ENCODE measurements at places on chromosomes 3 and 15.

- DNase-seq, result no peak
Measured at GRCh38 chr3:117101697-117102096, 392.1 kb downstream of the TUSC7 start.

GRCh38 chr15:30962079-30962478, 29.3 kb downstream of the MTMR10 start:
- peak; percentile 65 for DNase-seq

- DNase-seq, result no peak
Measured at GRCh38 chr15:85316244-85316934, 64.0 kb upstream of the AKAP13 start.

- DNase-seq, result peak; percentile 9
Measured at GRCh38 chr3:197368330-197368729, 69.9 kb upstream of the DLG1 start.

DNA sequence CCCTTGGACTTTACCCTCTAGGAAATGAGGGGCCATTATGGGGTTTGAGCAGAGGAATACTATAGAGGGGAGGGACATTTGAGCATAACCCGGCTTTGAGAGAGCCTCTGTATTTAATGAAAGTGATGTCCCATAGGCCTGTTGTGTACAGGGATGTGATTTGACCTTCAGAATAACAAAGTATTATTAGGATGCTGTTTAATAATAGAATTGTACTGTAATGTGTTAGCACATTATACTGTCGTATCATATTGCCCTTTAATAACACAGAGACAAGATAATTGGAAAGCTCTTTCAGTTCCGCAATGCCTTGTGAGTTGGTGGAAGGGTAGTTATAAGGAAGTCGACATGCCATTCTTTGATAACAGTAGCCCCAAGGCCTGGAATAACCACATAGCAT, 328.3 kb downstream of the RYR3 start:
- no peak for DNase-seq

DNA sequence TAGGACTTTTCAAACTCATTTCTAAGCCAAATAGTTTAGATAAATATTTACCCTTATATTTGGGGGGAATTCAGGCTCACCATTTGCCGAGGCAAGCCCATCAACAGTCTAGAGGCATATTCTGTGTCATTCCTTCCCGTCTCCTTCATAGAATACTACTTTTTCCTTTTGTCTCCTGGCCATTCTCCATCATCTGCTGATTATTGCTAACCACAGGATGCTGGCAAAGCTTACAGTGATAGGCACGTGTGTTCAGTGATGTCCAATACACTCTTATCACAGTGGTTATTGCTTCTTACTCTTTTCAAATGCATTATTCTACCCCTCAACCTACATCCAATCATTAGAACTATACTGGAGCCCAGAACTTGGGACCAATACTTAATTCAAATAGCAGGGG, 130.6 kb upstream of the ZBED2 start:
- DNase-seq, result no peak

- no peak for DNase-seq
Measured at GRCh38 chr3:56874269-56874668, 72.5 kb upstream of the ARHGEF3 start.

- DNase-seq, result no peak
Measured at GRCh38 chr3:5186089-5186857, 1.2 kb upstream of the EDEM1 start.

GRCh38 chr3:40332684-40333083, 23.2 kb downstream of the EIF1B start:
- DNase-seq, result no peak

GRCh38 chr15:62469478-62469873, 304.4 kb upstream of the C2CD4B start:
- DNase-seq, result no peak

GRCh38 chr3:126275620-126275904, 81.6 kb downstream of the KLF15 start:
- DNase-seq, result no peak

- no peak for DNase-seq
Measured at GRCh38 chr3:134609821-134610431, 40.9 kb downstream of the KY start.

- DNase-seq, result peak; percentile 8
Measured at GRCh38 chr3:101722394-101723173, 1.8 kb upstream of the CEP97 start.

DNA sequence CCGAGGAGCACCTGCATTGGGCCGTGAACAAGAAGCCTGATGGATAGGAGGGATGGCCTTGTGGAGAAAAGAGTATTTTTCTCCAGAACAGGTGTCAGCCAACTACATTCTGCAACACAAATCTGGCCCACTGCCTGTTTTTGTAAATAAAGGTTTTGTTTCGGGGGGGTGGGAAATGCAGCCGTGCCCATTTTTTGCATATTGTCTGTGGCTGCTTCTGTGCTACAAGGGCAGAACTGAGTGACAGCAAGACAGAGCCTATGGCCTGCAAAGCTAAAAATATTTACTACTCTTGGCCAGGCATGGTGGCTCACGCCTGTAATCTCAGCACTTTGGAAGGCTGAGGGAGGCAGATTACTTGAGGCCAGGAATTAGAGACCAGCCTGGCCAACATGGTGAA, 95.9 kb upstream of the AKAP13 start:
- DNase-seq, result no peak

DNA sequence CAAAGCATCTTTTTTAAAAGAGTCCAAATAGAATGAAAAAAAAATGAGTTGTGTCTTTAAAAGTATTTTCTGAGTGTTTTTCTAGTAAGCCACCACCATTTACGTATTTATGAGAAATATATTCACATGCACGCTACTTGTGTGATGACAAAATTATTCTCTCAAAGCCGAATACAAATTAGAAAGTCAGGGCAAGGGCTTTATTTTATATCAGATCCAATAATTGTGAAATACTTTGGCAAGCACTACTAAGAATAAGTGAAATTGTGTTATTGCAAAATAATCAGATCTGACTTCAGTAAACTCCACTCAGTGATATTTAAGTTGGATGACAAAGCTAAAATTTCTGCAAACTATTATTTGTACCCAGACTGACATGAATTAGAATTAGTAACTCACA, 589.3 kb upstream of the KCNMB2 start:
- DNase-seq, result no peak

- no peak for DNase-seq
Measured at GRCh38 chr3:24886501-24886900, 391.9 kb upstream of the THRB start.

GRCh38 chr15:92810418-92811138, 89.5 kb upstream of the CHD2 start:
- DNase-seq, result peak; percentile 95

DNA sequence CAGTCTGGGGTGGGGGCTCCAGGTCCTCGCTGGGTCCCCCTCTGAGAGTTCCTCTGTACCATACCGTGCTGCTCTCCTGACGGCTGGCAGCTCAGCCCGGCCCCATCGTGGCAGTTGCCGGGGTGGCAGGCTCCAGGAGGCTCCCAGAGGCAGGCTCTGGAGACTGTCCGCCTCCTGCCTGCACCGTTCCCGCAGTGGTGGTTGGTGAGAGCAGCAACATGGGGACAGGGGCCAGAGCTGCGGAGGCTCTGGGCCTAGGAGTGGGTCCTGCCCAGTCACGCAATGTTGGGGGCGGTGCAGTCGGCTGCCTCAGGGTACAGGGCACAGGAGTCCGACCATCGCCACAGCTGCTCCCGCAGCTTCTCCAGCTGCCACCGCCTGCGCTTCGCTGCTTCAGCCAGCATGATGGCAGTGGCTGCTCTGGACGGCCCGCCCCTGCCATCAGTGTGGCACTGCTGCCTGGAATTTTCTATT, 492.7 kb downstream of the AGBL1 start:
- no peak for DNase-seq

- no peak for DNase-seq
Measured at GRCh38 chr3:130354430-130354829, 9.0 kb downstream of the COL6A5 start.

DNA sequence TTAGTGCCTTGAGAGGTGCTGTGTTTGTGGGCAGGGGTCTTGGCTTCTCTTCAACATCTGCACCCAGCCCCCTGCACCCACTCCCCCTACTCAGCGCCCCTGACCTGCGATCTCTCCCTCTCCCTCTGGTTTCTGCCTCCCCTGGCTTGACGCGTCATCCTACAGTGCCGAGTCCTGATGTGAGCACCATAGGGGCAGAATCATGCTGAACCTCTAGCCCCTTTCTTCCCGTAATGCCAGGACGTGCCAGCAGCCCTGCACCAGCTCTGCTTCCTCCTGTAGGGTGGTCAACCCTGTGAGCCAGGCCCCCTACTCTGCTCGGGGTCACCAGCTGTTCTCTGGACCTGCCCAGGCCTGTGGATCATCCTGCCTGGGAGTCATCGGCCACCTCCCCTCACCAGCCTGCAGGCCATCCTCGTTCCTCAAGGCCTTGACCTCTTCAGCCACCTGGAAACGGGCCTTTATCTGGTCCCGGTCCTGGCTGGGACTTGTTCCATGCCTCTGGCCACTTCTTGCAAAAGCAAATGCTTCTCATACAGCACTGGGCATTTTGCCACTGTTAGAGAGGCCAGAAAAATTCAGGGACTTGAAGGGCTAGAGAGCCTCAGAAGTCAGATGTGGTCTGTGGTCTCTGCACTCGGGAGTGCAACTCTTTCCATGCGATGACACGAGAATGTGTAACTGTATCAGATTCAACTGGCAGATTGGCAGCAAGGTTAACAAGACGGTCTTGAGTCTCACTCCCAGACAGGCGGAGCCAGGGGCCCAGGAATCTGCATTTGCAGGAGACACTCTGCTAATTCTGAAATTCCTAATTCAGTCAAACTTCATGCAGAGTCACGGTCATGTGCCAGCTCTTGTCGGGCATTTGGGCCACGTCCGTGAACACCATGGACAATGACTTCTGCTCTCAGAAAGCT, 16.7 kb upstream of the KLF15 start:
- peak; percentile 30 for DNase-seq

DNA sequence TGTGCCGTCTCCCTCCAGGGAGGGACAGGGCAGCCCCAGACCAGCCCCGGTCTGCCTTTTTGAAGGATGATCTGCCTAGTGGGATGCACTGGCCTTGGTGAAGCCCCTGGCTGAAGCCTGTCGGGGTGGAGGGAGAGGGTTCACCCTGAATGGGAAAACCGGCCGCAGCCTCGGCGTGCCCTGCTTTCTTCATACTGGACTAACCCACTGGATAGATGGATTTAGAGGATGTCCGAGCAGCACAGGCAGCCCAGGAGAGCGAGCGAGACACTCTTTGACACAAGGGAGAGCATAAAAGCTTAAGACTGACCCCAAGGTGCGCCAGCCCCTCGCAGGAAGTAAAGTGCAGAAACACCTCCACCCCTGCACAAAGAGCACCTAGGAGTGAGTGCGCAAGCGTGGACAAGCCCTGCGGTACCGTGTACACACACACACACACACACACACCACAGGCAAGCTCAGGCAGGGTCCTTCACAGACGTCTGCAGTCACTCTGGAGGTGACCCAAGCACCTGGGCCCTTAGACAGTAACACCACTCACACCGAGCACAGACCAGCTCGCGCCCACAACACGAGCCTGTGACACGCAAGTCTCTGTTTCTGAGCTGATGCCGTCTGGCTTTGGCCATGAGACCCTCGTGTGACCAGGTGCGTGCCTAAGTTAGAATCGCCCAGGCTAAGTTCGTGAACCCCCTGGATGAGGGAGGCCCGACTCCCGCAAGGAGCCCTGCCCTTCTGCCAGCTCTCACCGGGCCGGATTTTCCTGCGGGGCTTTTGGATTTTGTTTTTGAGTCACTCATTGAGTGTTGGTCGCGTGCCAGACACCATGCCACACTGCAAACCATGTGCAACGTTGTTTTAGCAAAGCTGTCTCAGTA, 11.3 kb downstream of the SEMA4B start:
- no peak for DNase-seq

GRCh38 chr3:126476166-126477060, 722 bp upstream of the ZXDC start:
- no peak for DNase-seq

DNA sequence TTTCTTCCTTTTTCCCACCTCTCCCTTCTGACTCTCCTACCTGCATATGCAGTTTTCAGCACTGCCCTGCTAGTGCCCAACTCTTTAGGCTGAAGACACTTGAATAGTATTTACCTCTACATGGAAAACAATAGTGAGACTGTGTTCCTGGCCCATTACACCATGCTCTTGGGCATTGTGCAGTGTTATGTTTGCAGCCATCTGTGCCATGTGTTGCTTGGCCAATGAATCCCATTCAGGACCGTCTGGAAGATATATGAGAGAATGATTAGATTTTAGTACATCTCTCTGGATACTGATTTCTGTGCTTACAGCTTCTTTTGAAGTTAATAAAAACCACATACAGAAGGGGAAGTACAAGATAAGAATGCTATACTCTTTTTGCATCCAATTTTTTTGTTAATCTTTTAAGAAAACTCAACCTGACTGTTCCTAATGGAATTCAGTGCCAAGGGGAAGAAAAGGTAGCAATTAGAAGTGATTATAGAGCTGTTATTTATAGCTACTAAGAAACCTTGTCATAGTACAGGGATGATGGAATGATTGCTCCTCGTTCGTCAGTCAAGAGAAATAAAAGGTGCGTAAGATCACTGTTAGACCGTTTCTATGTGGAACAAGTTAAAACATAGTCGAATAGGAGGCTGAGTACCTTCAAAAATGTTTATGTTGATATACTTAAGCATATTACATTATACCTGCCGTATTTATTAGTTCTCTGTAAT, 58.9 kb downstream of the TMEM41A start:
- DNase-seq, result no peak

DNA sequence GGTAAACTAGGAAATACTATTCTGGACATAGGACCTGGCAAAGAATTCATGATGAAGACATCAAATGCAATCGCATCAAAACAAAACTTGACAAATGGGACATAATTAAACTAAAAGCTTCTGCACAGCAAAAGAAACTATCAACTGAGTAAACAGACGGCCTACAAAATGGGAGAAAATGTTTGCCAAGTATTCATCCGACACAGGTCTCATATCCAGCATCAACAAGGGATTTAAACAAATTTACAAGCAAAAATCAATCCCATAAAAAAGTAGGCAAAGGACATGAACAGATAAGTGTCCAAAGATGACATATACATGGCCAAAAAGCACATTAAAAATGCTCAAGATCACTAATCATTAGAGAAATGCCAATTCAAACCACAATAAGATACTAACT, 1088.9 kb downstream of the NAALADL2 start:
- DNase-seq, result no peak

- DNase-seq, result no peak
Measured at GRCh38 chr3:168272343-168272985, 176.7 kb upstream of the GOLIM4 start.

All from myocyte (in vitro differentiated cells).